Activated CD4-positive, alpha-beta memory T cell treated with anti-CD3 and anti-CD28 coated beads for 36 hours (primary cell): ENCODE measurements at places on chromosomes 5 and 9. TPM values are rescaled to one million over a fixed set of nuclear protein-coding genes. Genes with fewer than 3 reads are reported as not detected.

The FOXI1 gene
- total RNA-seq = not detected

The CKMT2 gene
- not detected for total RNA-seq

The TRIM7 gene
- 3.5 TPM for total RNA-seq

The OTP gene
- total RNA-seq = not detected

The KCNV2 gene
- not detected for total RNA-seq

The CCDC192 gene
- not detected for total RNA-seq

The ARL14EPL gene
- not detected for total RNA-seq

The GFPT2 gene
- 0.15 TPM for total RNA-seq

The PDE4D gene
- 50.8 TPM for total RNA-seq

The GRXCR2 gene
- not detected for total RNA-seq

The C9 gene
- total RNA-seq = not detected

The ITGA2 gene
- total RNA-seq = 2.2 TPM

The DDX4 gene
- total RNA-seq = not detected

GRCh38 chr5:136108180-136108611 is 24.4 kb upstream of the SMAD5 start:
- no peak for DNase-seq

- DNase-seq = no peak
These were observed 393.9 kb downstream of the ARHGEF28 start for GRCh38 chr5:74019923-74020322.

GRCh38 chr9:116928884-116929283 is 241.8 kb downstream of the TRIM32 start:
- DNase-seq = no peak

DNA sequence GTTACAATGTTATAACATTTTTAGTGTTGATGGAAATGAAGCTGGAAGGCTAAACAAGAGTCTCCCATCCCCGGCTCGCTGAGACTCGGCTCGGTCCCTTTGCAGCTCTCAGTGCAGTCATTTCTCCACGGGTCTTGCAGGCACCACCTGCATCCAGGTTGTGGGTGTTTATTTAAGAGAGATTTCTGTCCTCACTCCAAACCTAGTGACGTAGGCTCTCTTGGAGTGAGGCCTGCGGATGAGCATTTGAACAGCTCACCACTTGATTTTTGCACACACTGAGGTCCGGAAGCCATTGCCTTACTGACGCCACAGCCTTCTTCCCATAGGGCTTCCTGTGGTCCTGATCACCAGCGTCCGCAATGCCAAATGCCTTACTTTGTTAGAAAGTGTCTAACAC is 197.7 kb upstream of the OTULINL start:
- no peak for DNase-seq

DNA sequence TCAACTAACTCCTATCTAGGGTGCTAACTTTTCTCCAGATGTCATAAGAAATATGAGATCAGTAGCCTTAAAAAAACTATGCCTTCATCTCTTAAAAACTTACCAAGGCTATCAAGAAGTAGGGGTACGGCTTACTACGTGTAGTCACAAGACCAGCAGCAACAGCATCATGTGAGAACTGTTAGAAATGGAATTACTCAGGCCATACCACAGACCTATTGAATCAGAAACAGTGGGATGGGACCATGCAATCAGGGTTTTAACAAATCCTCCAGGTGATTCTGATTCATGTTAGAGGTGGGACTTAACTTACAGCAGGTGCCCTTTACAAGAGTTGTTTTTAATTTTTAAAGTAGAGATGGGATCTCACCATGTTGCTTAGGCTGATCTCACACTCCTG is 4.6 kb downstream of the IFNE start:
- no peak for DNase-seq

DNA sequence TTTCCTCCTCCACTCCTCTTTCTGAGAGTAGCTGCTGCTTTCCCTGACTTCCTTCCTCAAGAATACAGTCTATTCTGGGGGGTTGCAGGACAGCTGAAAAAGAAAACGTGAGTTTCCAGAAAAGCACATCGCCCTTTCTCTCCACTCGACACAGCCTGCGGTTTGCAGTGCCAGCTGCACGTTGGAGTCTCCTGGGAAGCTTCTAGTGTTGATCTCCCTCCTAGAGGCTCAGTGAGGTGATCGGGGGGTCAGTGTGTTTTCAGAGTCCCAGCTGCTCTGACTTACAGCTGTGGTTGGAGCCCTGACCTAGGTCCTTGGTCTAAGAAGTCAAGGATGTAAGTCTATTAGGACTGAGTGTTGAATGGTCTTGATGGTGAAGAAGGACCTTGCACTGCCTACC is 25.0 kb upstream of the SUSD3 start:
- no peak for DNase-seq

DNA sequence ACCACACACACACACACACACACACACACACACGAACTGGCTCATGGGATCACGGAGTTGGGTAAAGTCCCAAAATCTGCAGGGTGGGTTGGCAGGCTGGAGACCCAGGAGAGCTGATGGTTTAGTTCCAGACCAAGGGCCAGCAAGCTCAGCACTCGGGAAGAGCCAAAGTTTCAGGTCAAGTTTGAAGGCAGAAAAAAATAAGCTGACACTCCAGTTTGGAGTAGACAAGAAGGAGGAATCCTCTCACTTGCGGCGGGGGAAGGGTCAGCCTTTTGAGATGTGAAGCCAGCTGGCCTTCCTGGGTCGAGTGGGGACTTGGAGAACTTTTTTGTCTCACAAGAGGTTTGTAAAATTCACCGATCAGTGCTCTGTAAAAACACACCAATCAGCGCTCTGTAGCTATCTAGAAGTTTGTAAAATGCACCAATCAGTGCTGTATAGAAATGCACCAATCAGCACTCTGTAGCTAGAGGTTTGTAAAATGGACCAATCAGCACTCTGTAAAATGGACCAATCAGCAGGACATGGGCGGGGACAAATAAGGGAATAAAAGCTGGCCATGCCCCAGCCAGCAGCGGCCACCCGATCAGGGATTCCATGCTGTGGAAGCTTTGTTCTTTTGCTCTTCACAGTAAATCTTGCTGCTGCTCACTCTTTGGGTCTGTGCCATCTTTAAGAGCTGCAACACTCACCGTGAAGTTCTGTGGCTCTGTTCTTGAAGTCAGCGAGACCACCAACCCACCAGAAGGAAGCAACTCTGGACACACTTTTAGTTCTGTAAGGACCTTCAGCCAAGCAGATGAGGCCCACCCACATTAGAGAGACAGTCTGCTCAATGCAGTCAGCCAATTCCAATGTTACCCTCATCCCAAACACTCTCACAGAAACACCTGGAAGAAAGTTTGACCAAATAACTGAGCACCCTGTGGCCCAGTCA is 37.8 kb upstream of the UNC5A start:
- no peak for DNase-seq

GRCh38 chr9:126419475-126419874 is 92.8 kb downstream of the MVB12B start:
- DNase-seq = no peak

- DNase-seq = no peak
These were observed 184.8 kb downstream of the RORB start for GRCh38 chr9:74681906-74682305.

- DNase-seq = no peak
These were observed 199.6 kb downstream of the DCP2 start for GRCh38 chr5:113176196-113176595.

GRCh38 chr9:33166231-33167083 is 679 bp downstream of the B4GALT1 start:
- DNase-seq = no peak

DNA sequence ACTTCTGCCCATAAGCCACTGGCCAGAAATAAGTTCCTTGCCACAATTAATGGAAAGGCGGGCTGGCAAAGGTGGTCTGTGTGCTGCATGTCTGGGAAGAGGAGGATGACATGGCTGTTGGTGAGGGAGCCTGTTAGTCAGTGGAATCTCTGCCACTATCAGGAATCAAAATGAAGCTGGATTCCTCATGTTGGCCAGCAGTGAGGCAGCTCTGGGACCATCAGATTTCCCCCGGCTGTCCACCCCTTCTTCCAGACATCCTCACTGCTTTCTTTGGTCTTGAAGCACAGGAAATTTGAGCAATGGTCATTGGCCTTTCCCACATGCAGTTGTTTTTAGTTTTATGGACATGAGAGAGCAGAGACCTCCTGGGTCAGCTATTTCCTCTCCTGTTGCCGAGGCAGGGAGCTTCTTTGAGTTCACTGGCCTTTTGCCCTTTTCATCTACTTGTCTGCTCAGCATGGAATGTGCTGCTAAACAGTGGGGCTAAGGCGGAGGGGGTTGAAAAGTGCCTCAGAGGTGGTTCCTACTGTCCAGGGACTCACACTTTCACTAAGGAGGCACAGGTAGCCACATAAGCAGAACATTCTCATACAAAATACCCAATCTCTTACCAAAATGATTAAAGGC is 34.8 kb upstream of the NEURL1B start:
- no peak for DNase-seq

DNA sequence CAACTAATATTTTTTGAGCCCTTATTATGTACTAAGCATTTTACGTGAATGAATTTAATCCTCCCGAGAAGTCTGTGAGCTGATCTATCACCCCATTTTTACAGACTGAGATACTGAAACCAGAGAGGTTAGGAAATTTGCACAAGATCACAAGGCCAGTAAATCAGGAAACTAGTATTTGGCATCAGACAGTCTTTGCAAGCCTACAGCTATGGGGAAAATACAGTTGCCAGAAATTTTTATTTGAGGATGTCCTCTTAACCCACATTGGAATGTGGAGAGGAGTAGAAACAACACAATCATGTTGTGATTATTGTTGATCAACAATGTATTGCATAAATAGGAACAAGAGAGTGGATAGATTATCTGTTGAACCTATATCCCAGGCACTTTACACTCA is 2.3 kb upstream of the SLC46A2 start:
- DNase-seq = no peak

- no peak for DNase-seq
These were observed 1.6 kb upstream of the SEC16A start for GRCh38 chr9:136484153-136485048.

GRCh38 chr9:70111042-70111602 is 67.5 kb downstream of the MAMDC2 start:
- DNase-seq = peak; percentile 67

DNA sequence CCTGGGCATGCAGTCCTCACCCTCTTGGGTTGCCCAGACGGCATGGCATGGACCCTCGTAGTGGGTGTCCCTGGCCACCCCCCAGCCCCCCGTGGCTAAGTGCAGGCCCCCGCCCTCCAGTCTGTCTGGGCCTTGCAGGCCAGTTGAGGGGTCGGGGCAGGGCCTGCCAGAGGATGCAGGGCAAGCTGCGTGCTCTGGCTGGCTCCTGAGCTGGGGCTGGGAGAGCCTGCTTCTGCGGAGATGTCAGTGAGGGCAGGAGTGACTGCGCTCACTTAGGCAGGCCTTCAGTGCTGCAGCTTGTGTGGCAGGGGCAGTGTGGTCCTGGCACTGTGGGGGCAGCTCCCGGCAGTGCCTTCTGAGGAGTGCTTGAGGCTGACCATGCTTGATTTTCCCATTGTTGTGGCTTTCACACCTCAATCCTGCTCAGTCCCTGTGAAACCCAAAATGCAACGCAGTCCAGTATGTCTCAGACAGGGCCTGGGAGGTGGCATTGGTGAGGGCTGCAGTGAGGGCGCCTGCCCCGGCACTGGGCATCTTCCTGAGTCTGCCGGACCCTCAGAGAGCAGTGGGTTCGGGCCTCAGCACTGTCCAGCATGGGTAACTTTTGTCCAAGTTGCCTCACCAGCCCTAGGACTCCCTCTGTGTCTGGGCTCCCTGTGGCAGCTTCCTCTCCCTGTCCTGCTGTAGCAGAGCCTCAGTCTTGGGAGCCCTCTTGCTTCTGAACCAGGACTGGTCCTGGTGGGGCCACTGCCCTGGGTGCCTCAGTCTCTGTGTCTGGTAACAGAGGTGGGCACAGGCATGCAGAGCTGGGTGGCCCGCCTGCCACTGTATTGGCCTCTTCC is 93.0 kb downstream of the PHF2 start:
- DNase-seq = peak; percentile 5

DNA sequence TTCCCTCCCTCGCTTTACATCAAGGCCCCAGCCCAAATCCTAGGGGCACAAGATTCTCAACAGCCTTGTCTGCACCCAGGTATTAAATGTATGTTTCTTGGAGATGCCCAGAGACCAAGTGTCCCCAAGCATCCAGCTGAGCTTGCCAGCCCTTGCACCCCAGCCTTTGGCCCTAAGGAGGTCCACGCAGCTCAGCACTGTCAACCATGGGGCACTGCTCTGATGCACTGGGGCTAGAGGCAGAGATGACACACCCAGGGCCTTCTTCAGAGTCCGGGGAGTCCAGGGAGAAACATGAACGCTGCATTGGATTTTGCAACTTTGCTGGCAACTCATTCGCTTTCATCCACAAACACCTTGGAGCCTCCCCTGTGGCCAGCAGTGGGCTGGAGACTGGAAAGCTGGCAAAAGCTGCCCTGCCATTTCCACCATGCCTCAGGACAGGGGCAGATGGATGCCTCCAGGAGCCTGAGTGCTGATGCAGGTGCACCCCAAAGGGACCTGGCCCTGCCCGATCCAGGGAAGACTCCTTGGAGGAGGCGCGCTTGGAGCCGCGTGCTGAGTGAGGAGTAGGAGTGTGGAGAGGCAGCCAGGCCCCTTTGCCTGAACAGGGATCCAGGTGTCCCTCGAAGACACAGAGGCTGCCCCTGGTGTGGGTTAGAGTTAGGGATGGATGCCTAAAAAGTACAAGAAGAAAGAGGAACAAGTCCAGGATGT is 19.3 kb downstream of the PAEP start:
- DNase-seq = no peak

DNA sequence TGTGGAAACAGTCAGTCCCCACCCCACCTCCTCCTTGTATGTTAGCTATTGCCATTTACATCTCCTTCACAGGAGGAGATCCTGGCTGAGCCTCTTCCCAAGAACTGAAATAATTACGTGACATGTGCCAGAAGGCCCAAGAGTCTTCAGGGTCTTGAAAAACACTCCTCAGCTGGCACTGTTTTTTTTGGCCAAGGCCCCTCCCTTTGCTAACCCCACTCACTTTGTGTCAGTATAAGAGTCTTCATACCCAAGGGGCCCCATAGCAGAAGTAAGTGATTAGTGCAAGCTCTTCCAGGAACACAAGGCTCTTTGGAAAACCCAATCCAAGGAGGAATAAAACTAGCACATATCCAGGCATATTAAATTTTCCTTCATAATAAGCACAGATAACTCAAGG is 5.7 kb upstream of the LARP1 start:
- DNase-seq = no peak

GRCh38 chr9:995192-995591 is 18.7 kb downstream of the DMRT3 start:
- no peak for DNase-seq

DNA sequence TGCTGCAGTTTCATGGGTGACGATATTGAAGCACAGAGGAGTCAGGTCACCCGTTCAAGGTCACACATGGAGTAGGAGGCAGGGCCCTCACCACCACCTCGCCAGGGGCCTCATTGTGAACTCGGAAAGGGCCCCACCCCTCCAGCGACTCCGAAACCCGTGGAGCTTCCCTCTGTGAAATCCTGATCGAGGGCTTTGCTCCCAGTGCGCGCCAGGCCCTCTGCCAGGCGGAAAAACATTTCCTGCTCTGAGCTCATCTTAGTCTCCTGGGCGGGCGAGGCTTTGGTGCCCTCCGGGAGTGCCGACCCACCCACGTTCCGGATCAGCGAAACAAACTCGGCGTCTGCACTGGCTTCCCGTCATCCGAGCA is 75.0 kb upstream of the FCN1 start:
- DNase-seq = no peak

- no peak for DNase-seq
These were observed 50.9 kb downstream of the ANXA2R start for GRCh38 chr5:42989190-42989589.
